Calu3 (cell line): ENCODE measurements at places on chromosomes 13 and 19. TPM values are rescaled to one million over a fixed set of nuclear protein-coding genes. Genes with fewer than 3 reads are reported as not detected.

HSPH1 gene
- 186 and 216 TPM in 2 replicates for total RNA-seq

LYL1 gene
- 0.32 TPM in 1 of 2 replicates, not detected in the other for total RNA-seq

BEST2 gene
- total RNA-seq = not detected in 2 replicates

LILRA2 gene
- not detected in 2 replicates for total RNA-seq

CD33 gene
- total RNA-seq = not detected in 2 replicates

DNA sequence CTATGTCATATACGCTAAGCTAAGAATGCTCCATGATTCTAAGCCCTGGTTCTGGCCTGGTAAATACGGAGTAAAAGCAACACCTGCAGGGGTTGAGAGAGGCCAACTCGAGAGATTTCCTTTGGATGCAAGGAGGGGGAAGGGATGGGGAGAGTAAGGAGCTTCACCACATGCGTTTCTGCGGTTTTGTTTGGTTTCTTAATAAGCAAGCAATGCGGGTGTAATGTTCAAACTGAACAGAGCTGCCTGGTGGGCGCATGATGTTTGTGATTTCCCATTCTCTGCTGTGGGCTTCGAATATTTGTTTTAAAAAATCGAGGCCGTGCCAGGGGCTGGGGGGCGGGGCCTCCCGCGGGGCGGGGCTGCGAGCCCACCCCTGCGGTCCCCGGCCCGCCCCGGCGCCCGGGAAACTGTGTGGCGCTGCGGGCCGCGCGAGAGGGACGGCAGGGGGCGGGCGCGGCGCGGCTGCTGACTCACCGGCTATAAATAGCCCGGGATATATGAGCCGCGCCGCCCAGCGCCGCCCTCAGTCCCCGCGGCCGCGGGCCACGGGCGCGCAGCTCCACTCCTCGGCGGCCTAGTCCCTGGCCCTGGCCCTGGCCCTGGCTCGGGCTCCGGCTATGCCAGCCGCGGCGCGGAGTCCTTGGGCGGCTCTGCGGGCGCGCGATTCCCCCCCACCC is 5.1 kb downstream of the BBC3 start:
- DNase-seq = peak; percentile 92

DNA sequence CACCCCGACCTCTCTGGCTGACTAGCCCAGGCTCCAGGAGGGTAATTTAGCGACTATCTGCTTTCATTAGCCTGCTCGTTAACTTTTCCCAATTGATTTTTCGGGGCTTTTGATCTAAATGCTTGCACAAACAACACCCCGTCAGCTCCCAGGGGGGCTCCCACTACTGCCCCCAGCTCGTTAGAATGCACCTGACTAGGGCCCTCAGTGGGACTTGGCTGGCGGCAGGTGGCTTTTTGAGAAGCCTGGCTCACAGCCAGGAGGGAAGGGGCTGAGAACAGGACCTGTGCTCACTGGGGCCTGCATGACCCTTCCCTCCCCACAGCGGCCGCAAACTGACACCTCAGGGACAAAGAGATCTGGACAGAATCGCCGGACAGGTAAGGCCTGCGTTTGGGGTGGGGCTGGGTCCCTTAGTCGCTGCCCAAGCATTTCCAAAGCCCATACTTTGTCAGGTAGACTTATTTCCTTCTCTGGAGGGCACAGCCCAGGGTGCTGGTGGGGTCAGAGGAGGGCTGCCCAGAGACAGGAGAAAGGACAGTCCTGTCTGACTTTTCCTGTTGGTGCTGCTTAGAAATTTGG is 7.6 kb upstream of the CD79A start:
- no peak for DNase-seq

DNA sequence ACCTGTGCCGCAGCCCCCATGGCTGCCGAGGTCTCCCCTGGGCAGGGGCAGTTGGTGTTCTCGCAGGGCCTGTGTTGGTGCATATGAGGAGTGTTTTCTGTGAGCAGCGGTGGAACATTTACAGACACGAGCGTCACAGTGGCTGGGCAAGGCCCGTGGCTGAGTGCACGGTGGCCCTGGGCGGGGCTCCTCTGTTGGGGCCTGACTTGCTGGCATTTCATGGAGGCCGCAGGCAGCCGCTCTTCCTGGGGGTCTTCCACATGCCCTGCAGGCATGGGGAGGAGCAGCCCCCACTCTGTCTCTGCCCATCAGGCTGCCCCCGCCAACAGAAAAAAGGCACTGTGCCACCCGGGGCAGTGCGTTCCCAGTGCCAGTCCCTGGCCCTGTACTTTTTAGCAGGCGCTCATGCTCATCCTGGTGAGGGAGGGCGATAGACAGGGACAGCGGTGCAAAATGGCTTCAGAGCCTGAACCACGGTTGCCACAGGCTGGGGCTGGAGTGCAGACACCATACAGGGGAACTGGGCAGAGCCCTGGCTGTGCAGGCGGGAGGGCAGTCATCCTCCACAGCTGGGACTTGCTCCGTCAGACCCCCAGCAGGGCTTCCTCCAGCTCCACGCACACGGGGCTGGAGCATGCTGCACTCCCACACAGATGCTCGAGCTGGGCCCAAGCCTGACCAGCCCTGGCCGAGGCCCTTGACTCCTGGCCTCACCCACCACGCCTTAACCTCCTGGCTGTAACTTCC is 23.5 kb downstream of the TFDP1 start:
- no peak for DNase-seq

DNA sequence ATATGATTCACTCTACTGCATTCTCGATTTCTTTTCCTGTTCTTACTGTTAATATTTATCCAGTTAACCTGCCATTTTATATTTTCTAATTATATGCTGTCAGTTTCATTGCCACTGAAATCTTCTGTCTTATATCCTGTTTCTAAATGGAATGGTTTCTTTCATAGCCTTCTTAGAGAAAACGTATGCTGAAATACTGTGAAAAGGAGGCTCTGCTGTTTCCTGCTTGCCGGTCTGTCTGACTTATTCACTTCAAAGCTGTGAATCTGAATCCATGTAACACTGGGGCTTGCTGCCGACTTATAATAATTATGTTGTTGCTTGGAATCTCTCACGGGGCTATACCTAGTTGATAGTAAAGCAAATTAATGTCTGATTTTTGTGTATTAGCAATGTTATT is 80.0 kb downstream of the GPR12 start:
- DNase-seq = no peak

DNA sequence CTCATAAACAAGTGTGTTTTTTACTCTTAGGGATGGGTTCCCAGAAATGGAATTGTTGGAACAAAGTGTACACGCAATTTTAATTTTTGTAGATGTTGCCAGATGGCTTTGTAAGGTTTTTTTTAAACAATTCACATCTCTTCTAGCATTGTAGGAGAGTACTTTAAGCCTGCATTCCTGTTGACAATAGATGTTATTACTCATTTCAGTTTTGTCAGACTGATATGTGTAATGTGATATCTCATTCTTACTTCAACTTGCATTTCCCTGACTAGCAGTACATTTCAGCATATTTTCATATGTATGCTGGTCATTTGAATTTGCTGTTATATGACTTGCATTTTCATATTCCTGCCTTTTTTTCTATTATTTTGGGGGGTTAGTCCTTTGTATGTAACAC is 186.6 kb upstream of the SLITRK6 start:
- DNase-seq = no peak
